ENCODE measurements at places on chromosomes 5 and 9.
A peak's percentile ranks its signal among the peaks of the same experiment; 100 is the strongest.

GRCh38 chr5:130963798-130964197 lies 201.3 kb downstream of the HINT1 start:
- no peak for DNase-seq

DNA sequence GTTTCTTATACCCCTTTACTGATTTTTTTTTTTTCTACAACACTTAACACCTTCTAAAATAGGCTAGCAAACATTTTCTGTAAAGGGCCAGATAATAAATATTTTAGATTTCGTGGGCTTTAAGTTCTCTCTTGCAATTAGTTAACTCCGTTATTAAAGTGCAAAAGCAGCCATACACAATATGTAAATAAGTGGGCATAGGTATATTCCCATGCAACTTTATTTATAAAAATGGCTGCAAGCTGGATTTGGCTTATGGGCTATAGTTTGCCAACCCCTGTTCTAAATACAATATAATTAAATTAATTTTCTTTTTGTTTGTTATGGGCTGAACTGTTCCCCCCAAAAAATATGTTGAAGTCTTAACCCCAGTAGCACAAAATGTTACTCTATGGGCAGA lies 10.8 kb downstream of the IL6ST start:
- no peak for DNase-seq

DNA sequence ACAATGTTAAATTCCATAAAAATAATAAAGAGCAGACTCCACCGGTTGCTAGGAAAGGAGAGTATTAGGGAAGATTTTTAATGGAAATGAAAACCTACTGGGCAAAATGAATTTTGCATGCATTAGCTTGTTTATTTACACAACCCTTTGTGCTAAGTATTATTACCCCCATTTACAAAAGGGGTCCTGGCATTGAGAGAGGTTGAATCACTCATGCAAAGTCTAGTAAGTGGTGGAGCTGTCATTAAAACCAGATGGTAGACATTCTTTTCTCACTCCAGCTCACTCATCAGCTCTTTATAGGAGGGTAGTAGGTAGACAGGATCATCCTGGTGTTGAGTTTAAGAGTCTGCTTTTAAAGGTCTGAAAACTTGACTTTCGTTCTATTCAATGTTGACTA lies 395.1 kb downstream of the PLK2 start:
- no peak for DNase-seq

GRCh38 chr5:14705556-14705955 lies 41.0 kb downstream of the OTULIN start:
- DNase-seq: no peak

GRCh38 chr9:135667463-135668001 lies 4.4 kb downstream of the LCN9 start:
- DNase-seq: no peak

DNA sequence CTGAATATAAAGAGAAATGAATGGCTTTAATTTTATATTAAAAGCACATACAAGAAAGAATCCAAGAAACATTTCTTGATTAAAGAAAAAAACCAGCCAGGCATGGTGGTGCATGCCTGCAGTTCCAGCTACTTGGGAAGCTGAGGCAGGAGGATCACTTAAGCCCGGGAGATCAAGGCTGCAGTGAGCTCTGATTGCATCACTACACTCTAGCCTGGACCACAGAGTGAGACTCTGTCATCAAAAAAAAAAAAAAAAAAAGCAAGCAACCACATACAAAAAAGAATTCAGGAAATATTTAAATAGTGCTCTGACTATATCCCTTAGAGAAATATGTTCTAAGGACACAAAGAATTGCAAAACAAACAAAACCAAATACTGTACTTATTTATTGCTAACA lies 2.5 kb upstream of the PLAC8L1 start:
- no peak for DNase-seq

GRCh38 chr9:114108016-114108833 lies 9.1 kb upstream of the KIF12 start:
- DNase-seq: peak; percentile 24

DNA sequence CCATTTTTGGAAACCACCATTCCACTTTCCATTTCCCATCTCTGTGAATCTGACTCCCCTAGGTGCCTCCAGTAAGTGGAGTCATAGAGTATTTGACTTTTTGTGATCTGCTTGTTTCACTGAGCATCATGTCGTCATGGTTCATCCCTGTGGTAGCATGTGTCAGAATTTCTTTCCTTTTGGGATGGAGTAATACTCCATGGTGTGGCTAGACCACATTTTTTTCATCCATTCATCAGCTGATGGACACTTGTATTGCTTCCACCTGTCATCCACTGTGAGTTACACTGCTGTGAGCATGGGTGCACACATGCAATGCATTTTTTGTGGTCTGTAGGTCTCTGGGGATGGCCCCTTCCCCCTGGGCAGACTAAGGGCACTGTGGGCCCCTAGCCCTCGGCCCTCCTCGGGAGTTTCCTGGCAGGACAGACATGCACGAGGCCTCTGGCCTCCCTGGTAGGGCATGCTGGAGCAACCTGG lies 115.9 kb downstream of the GADD45G start:
- DNase-seq: no peak

DNA sequence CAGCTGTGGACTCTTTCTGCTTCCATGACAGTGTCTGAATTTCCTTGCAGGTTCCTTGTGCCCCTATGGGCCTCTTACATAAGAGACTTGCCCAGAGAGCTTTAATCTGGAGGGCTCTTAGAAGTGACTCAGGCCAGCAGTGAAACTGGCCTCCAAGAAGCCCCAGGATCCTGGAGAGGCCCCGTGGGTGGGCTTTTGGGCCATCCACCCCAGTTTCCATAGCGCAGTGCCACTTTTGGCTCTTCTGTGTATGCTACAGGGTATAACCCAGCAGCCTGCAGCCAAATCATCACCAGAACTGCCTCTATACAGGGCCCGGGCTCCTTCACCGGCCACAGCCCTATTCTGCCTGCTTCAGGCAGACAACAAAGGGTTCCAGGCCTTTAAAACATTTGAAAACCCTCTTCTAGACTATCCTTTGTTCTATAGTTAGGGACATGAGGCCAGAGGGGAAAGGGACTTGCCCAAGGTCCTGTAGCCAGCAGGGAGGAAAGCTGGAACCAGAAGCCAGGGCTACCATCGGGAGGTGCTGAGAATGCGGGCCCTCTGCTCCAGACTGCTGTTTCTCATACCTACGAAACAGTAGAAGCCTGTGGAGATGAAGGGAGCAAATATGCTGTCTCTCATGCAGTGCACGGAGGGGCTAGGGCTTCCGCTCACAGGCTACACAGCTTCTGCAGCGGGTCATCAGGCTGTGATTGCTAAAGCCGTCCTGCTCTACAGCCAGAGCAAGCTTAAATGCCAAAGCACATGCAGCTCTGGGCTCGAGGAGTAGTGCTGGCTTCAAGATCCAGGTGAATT lies 18.0 kb downstream of the SH3PXD2B start:
- DNase-seq: no peak

DNA sequence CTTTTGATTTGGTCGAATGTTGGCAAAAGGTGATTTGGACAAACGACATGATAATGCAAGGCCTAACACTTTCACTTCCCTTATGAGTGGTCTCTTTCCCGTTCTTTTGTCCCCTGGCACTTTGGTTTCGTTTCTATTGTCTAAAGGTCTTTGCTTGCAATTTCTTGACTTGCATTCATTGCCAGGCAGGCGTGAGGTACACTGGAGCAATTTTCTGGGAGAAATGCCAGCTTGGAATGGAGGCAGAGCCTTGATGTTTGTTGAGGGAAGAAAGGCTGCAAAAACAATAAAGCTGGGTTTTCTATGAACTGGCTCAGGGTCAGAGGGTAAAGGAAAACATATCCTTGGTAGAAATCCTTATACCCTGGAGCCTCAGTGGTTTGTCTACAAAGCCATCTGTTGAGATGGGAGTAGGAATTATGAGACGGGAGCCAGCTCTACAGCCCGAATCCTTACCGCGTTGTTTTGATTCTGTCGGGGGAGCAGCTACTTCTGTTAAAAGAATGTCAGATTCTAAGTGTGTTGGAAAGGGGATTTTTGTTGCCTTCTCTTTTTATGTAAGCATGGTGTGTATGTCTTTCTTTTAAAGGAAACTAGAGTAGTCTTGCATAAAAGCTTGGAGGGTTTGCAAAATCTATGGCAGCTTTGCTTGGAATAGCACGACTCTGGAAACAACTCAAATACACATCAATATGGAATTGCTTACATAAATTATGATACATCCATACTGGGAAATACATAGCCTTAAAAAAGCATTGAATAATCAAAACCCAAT lies 158.9 kb downstream of the RMI1 start:
- no peak for DNase-seq

GRCh38 chr9:89732295-89732938 lies 127.6 kb downstream of the GADD45G start:
- no peak for DNase-seq

GRCh38 chr5:30849931-30850710 lies 343.4 kb upstream of the CDH6 start:
- no peak for DNase-seq

DNA sequence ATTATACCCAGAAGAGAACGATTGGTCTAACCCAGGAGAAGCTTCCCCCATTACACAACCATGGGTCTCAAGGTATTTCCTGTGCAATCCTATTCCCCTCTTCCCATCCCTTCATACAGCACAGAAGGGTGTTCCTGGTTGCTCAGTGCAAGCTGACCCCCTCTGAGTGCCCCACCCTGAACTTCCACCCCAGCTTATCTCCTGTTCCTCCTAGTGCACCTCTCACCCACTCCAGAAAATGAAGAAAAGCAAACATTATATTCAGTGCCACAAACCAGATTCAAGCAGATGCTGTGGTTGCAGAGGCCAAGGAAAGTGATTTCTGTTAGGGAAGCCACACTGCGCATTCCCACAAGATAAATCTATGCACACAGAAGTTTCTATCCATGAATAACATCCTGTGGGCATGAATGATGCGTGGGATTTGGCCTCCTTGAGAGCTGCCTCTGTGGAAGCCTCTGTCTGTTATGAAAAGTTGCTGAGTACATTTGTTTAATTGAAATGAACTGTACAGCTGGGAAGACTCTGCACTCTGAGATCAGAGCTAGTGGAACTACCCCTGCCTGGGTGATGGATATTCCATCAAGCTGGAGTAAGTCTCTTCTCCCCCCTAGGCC lies 2.2 kb upstream of the OR2S2 start:
- no peak for DNase-seq

GRCh38 chr9:116154334-116154975 lies 864 bp downstream of the PAPPA start:
- no peak for DNase-seq

DNA sequence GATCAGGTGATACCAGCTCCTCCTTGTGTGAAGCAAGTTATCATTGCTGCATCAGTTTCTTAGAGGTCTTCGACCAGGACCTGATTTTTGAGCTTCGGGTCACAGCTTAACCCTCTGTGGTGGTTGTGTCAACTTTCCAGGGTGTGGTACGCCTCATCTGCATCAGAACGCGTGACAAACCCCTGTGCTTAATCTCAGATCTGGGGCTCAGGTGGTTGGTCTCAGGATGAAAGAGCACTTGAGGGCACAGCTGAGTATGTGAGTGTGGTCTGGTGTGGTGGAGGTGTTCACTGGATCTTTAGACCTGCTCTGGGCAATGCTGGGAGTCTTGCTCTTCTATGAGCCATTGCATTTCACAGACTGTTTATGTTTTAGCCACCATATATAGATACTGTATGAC lies 64.1 kb downstream of the OSTF1 start:
- no peak for DNase-seq

- DNase-seq: no peak
These were observed 35.4 kb downstream of the MAN2A1 start for GRCh38 chr5:109725135-109725534.

DNA sequence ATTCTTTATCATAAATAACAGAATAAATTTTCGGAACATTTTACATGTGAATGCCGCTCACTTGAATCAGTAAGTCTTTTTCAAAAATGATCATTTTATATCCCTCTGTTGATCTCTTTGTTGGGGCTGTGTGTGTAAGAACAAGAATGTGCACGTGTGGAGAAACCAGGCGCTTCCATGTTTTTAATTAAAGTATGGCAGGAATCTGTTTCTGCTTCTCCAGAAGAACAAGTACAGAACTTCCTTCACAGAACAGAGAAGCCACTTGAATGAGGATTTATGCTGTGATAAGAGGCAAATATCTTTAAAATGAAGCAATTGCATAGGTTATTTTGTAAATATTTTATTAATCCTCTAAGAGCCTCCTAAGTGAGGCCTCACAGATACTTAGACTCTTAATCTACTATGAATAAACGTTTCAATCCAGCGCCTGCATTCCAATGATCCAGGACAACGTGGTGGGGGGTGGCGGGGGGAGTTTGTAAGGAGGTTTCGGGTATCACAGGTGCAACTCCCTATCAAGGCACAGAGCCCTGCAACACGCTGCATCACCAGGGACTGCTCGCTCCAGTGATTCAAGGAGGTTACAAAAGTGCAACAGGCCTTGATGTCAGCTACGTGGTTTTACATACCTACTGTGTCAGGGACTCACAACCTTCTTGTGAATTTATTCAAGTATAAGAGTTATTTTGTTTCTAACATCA lies 409.2 kb downstream of the BNC2 start:
- no peak for DNase-seq

DNA sequence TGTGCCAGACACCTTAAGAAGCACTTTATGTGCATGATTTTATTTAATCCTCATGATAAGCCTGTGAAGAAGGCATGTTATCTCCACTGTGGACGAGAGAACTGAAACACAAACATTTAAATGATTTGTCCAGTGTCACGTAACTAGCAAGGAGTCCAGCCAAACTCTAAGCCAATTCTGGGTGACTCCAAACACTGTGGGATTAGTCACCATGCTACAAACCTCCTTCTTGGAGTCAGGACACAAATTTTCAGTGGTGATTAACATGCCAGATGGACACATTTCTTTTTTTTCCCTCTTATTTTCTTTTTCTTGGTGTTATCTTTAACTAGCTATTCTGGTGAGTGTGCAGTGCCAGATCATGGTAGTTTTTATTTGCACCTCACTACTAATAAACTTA lies 316.8 kb downstream of the NDUFS4 start:
- DNase-seq: no peak

GRCh38 chr9:112969730-112970129 lies 42.3 kb downstream of the ZNF883 start:
- no peak for DNase-seq

- no peak for DNase-seq
These were observed 14.2 kb downstream of the LPCAT1 start for GRCh38 chr5:1509346-1510085.

DNA sequence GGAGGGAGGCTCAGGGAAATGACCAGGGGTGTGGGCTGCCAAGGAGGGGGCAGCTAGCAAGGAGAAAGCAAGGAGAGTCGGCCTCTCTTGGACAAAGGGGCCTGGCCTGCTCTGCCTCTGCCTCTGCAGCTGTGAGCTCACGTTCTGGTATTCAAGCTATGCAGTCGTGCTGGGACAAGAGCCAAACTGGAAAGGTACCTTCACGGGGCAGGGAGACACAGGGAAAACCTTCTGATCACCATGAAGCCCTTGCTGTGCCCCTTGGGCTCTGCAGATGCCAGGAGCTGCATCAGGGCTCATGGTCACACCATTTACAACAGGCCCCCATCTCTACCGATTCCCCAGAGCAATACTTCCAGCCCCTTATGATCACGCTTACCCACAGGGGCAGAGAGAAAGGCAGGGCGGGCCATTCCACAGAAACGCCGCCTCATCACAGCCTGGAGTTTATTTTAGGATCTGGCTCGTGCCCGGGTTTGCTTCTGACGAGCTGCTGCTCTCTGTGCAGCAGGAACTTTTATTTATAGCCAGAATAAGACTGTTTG lies 63.2 kb downstream of the PRRT1B start:
- no peak for DNase-seq
